ENCODE measurements at places on chromosomes 1 and 21.

- DNase-seq: no peak
Measured at GRCh38 chr1:67695963-67696362, 11.0 kb downstream of the GADD45A start.

DNA sequence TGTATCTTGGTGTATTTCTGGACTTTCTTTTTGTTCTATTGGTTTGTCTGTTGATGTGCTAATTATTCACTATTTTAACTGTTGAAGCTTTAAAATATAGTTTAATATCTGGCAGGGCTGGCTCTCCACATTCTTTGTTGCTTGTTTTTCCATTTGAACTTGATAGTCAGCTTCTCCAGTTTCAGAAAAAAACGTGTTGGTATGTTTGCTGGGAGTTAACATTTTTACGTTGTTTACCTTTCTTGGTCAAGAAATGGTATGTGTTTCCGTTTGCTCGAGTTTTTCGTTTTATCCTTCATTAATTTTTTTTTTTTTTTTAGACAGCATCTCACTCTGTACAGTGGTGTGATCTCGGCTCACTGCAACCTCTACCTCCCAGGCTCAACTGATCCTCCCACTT lies 16.9 kb upstream of the ZBTB40 start:
- DNase-seq: no peak

DNA sequence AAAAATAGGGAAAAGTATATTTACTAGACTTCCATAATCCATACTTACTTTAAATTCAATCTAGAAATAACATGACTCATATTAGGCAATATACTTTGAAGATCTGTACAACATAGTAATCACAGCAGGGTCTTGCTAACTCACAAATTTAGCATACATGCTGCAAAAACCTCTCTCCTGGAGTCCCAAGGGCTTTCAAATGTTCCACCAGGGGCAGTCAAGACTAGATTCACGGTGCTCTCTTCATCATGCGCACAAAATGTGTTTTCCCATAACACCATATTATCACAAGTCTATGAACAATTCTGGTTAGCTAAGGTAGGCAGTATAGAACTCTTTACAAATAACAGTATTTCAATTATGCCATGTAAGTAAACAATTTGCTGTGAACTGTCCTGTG lies 45.8 kb downstream of the SSX2IP start:
- no peak for DNase-seq

GRCh38 chr1:116881879-116882520 lies 27.7 kb upstream of the PTGFRN start:
- peak; percentile 13 for DNase-seq

- DNase-seq: peak; percentile 50
Measured at GRCh38 chr1:205495237-205495823, 9.1 kb upstream of the CDK18 start.

DNA sequence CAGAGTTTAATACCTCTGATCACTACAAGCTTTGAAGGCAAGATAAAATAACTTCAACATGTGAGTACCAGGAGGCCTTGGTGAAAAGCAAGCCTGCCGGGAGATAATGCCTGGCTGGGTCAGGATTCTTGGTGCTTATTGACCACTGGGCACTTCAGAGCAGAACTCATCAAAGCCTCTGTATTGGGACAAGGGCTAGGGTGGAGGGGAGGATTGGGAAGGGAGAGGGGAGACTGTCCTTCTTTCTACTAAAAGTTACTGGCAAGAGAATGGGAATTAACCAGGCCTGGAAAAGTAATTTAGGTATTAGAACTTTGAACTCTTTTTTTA lies 35.2 kb downstream of the NEK2 start:
- no peak for DNase-seq

- no peak for DNase-seq
Measured at GRCh38 chr1:187270256-187270655, 441.5 kb downstream of the PLA2G4A start.

- no peak for DNase-seq
Measured at GRCh38 chr1:203362720-203363025, 11.8 kb upstream of the FMOD start.

- DNase-seq: no peak
Measured at GRCh38 chr1:27142464-27142863, 12.5 kb downstream of the SLC9A1 start.

DNA sequence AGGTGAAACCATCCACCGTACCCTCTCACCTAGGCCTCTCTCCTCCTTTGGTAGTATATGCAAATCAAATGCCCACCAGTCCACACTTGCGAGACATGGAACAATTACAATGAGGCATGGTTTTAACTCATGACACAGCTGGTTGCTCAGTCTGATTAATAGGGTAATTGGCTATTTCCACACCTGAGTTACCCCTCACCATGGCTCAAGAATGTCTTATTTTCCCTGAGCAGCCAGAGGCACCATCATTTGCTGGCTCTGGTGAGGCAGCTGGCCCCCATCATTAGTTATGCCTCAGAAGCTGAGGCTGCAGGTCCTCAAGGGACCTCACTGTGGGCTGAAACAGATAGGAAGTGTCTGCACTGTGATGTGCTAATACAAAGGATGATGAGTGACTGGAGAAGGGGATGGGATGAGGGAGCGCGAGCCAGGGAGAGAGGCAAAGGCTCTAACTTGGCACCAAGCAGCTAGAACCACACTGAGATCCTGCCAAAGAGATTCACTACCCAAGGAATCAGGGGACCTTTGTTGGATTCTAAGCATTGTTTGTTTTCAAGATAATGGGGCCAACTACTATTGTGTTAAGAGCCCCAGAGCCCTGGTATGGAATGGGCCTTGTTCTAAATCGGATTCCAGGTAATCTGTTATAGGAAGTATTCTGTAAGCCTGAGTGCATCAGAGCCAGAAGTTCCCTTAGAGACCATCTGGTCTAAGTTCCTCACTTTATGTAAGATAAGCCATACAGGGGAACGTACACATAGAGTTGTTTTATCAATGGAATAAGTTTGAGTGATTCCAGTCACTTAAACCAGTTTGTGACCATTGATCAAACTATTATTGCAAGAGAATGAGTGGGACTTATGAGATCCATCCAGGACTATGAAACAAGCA lies 80.0 kb upstream of the CNTN2 start:
- DNase-seq: no peak

GRCh38 chr1:157776971-157777391 lies at the start of gene FCRL2:
Gene FCRL2, minus strand, starts transcription at chr1:157777132. Its CDS starts 59 bp downstream, at chr1:157777073.
- no peak for DNase-seq

- DNase-seq: no peak
Measured at GRCh38 chr1:181184621-181185020, 96.1 kb downstream of the IER5 start.

- DNase-seq: peak; percentile 12
Measured at GRCh38 chr1:218304281-218305039, 19.4 kb downstream of the RRP15 start.

- peak; percentile 3 for DNase-seq
Measured at GRCh38 chr1:224922404-224923164, 6.9 kb upstream of the DNAH14 start.

GRCh38 chr1:53306168-53306567 lies 21.7 kb downstream of the LRP8 start:
- no peak for DNase-seq

GRCh38 chr21:44482581-44483287 lies 27.4 kb downstream of the LRRC3 start:
- DNase-seq: peak; percentile 65

DNA sequence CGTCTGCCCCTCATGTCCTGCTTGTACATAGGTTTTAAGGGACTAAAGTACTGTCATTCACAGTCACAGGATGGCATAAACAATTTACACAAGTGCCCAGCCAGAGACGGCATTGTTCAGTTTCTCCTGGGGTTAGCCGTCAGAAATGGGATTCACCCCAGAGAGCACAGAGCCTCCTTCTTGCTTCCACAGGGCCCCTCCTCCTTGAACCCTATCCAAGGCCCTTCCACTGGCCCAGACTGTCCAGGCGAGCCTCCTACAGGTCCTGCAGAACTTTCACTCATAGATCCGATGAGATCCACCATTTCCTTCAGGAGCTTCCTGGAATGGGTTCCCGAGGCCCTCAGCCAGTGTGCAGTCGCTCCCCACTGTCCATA lies 10.0 kb downstream of the AVPR1B start:
- no peak for DNase-seq

- no peak for DNase-seq
Measured at GRCh38 chr1:222064388-222065211, 322.7 kb upstream of the DUSP10 start.

DNA sequence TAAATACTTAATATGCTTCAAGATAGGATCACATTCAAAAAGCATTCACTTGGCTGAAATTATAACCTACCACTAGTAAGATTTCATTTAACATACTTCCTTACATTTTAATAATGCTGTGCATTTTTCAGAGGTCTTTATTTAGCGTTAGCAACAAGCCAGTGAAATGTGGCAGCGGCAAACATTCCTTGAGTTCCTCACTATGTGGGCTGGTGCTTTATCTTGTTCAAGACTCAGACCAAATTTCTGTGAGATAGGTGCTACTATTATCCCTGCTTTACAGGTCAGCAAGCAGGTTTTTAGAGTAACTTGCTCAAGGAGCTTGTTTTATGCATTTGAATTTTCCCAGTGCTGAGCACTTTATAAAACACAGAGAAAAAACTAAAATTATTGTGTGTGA lies 132.7 kb downstream of the PLPPR4 start:
- DNase-seq: no peak

DNA sequence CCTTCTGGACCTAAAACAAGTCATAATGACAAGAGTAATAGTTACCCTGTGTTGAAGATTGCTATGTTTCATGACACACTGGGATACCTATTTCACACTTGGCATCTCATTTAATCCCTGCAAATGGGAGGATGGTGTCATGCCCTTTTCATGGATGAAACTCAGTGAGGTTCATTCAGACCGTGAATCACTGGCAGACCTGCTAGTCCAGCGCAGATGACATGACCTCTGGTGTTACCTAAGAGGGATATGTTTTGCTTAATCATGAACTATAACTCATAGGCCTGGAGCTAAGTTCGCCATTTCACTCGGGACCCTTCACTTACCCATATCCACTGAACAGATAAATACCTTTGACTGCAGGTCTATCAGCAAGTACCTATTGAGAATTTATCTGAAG lies 286.6 kb upstream of the FMN2 start:
- no peak for DNase-seq

GRCh38 chr21:38942748-38943211 lies 137.1 kb downstream of the ETS2 start:
- no peak for DNase-seq

- DNase-seq: no peak
Measured at GRCh38 chr1:210883821-210884220, 250.1 kb downstream of the KCNH1 start.

DNA sequence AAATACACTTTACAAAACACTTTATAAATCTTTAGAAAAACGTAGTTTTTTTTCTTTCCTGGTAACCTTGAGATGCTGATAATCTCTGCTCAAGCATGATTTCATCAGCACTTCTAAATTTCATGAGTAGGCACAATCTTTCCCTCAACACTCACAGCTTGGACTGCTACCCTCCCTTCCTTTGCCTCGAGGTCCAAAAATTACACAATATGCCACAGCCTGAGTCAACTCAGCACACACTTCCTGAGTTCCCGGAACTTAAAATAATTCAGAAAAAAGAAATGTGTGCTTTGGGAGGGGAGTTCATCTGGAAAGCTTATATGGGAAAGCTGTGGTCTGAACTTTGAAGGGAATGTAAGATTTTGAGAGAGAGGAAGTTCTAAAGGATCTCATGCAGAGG lies 5.9 kb downstream of the CLCA2 start:
- no peak for DNase-seq

DNA sequence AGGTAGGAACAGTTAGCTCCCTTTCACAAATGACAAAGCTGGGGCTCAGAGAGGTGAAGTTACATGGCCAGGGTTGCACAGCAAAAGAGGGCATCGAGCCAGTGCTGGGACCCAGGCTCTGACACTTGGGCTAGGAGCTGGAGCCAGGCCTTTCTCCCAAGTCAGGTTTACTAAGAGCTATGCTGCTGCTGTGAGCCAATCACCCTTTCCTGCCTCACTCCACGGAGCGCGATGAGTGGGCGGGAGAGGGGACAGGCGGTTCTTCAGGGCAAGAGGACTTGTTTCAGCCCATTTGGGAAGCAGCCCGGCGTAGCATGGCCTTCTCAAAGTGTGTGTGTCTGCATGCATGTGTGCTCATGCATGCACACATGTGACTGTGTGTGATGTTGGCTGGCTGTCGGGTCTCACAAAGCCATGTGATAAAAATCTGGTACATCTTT lies 10.6 kb downstream of the ID3 start:
- DNase-seq: no peak

DNA sequence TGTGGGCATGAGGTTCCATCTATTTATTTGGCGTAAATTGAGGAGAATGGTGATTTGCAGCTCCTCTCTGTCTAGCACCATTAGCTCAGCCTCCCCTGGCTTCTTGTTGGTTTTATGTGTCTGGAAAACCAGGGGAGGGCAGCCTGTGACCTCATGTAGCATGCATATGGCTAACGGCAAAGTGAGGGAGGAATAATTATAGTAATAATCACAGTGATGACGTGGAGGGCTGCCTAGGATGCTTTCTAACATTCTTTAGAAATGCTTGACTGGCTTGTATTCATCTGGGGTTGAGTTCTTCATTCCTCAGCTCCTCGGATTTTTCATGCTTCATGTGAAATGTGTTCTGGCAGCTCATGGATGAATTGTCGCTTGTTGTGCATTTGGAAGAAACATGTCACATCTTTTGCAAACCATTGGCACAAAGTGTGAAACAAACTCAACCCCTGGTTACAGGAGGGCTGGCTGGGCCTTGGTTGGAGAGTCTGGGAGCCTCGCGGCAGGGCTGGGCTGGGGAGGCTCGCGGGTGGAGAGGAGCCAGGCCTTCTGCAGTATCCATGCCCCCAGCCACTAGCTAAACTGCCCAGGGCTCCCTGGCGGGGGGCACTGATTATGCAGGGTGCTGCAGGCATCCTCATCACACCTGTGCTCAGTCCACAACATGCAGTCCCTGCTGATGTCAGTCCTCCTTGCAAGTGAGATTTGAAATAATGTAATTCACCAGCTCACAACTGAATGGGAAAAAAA lies 149.6 kb downstream of the DISC1 start:
- no peak for DNase-seq

DNA sequence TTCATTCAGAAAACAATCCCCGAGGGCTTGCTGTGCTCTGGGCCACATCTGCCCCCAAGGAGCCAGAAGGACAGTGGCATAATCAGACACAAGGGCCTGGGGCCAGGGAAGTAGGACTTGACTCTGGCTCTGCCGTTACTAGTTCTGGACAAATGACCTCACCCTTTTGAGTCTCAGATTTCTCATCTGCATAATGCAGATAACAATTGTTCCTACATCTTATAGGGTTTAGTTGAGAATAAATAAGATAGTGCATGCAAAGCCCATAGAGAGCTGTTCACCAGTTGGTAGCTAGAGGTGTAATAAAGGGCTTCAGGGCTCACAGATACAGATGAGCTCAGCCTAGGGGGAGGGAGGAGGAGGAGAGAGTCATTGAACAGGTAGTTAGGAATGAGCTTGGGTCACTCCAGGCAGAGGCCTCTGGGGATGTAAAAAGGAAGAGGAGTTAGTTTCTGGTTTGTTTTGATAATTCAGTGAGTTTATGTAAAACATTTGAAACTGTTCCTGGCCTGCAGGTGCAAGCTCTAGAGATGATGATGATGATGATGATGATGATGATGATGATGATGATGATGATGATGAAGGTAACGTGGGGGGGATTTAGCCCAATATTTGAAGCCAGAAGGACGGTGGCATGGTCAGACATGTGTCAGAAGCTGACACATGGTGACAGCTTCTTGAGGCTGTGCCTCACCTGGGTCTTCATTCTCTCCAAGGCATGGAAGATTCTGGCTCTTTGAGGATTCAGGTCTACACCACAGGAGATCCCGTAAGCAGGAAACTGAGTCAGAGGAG lies 858 bp downstream of the LACTBL1 start:
- peak; percentile 67 for DNase-seq

- no peak for DNase-seq
Measured at GRCh38 chr1:201885531-201886075, 3.1 kb upstream of the SHISA4 start.

- no peak for DNase-seq
Measured at GRCh38 chr1:15974855-15975254, 1.0 kb downstream of the ZBTB17 start.

Data from NCI-H524 (cell line).